ENCODE measurements at places on chromosomes 4 and X.

GRCh38 chr4:169931964-169932363 lies 94.2 kb downstream of the MFAP3L start:
- no peak for DNase-seq

- no peak for DNase-seq
These were observed 27.0 kb downstream of the SLC10A6 start for GRCh38 chr4:86822136-86822535.

GRCh38 chr4:17204908-17205307 lies 306.5 kb upstream of the LDB2 start:
- no peak for DNase-seq

- DNase-seq = no peak
These were observed 9.5 kb upstream of the GUCY1A1 start for GRCh38 chr4:155657169-155657568.

- DNase-seq = no peak
These were observed 128.0 kb downstream of the ANAPC4 start for GRCh38 chr4:25504932-25505636.

DNA sequence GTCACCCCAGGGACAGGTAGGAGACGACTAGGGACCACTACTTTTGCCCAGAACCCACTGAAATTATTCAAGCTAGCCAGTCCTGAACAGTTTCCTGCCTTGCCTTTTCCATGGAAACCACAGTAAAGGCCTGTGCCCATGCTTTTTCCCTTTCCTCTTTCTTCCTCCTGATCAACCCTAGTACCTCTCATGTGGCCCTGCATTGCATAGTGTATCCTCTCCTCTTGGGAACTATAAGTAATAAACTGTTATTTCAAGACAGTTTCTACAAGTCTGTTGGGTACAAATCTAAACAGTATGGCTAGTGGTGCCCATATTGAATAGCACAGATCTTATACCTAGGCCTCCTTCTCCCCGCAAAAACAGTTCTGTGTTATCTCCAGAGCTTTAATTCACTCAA lies 14.5 kb downstream of the CISD2 start:
- DNase-seq = no peak

DNA sequence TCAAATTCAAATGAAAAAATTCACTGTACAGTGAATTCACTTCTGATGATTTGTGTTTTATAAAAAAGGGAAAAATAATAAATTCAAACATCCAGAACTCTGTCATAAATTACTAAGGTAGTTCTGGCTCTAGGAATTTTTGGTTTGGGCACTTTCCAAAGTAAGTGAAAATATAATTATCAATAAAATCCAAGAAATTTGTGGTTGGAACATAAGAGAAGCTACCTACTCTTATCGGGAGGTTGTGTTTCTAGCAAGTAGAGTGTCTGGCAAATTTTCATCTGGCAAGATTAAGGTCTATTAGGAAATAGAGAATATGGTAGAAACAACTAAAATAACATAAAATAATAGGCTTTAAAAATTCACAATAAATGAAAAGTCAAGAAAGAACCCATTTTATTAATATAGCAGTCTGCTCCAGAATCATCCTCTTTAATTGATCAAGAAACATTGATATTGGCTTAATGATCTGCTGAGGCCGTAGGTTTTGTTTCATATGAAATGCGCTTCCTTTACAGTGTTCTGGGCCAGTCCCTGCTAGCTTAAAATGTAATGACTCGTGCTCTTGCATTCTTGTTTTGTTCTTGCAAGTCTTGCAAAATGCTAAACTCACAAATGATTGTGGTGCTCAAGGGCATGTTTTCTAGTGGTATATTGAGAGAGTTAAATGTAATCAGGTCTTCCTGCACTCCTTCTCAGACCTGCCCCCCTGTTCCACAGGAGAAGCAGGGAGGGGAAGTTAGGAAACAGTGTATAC lies 331.4 kb downstream of the RAPGEF2 start:
- no peak for DNase-seq

GRCh38 chr4:94339779-94340178 lies 2.9 kb downstream of the HPGDS start:
- no peak for DNase-seq

- DNase-seq = no peak
These were observed 89.9 kb upstream of the PAK3 start for GRCh38 chrX:111006116-111006515.

GRCh38 chrX:49282647-49283011 lies 13.0 kb downstream of the PPP1R3F start:
- no peak for DNase-seq

- DNase-seq = no peak
These were observed 319.3 kb upstream of the GRID2 start for GRCh38 chr4:91984466-91984865.

DNA sequence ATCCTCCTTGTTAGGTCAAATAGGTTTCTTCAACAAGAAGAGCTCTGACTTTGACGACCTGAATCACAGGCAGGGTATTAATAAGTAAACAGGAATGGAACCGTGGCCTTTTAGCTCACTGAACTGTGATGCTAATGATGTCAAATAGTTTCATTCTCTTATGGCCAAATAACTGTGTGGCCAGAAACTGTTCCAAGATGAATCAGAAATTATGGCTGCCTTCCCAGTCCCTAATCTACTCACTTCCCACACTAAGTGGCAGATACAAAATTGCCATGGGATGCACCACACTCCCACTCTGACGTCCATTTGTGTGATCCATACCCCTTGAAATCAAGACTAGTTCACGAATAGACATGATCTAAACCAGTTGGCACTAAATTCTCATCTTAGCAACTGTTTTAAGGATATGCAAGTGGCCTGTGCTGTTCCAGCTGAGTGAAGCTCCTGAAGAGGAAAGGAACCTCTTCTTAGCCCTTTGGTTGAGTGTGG lies 455.4 kb downstream of the IL15 start:
- DNase-seq = no peak

GRCh38 chr4:78417603-78418002 lies 134.0 kb upstream of the ANXA3 start:
- no peak for DNase-seq

DNA sequence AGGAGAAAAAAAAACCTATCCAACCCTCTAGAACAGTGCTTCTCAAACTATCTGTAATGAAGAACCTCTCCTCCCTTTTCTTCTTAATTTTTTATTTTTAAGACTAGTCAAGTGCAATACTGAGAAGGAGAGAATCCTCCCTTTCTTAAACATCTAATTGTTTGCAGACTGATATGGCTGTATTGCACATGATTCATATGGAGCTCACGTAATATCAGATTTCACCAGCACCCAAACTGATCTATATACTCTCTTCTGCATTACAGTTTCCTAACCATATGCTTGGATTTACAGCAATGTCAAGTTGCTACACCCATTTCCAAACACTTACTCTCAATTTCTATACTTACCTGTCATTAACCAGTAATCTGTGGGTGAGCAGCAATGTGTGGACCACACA lies 9.5 kb downstream of the PRMT9 start:
- no peak for DNase-seq

GRCh38 chrX:14491689-14492088 lies 37.6 kb upstream of the GLRA2 start:
- no peak for DNase-seq

DNA sequence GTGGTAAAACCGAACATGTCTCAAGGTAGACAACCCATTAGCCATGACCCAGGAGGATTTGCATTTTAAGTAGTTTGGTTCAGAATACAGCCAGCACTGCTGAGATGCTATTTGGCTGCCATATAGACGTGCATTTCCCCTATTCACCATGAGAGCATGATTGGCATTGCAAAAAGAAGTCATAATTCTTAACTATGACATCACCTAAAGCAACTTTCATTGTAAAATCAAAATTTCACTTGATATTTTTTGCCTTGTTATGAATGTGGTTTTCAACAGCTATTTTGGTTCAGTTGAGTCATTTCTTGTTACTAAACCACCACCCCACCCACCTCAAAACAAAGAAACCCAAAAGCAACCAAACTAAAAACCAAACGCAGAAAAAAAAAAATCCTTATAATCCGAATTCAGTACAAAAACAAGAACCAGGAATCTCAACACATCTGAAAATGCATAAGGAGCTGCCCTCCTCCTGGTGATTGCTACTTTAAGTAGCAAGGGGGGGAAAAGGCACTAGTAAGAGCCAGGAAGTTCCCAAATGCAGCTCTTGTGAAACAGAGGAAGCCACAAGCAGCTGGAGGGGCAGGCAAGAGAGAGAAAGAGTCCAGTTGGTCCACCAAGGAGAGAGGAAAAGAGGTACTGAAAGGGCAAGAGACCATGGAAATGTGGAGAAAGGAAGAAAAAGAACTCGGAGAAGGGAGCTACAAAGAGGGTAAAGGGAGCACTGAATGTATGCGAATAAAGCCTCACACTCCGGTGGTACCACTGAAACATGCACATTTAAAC lies 3.1 kb downstream of the SLITRK4 start:
- DNase-seq = no peak

GRCh38 chrX:113001836-113002235 lies 161.2 kb upstream of the AMOT start:
- DNase-seq = no peak

GRCh38 chr4:26131711-26132110 lies 189.1 kb upstream of the RBPJ start:
- no peak for DNase-seq

DNA sequence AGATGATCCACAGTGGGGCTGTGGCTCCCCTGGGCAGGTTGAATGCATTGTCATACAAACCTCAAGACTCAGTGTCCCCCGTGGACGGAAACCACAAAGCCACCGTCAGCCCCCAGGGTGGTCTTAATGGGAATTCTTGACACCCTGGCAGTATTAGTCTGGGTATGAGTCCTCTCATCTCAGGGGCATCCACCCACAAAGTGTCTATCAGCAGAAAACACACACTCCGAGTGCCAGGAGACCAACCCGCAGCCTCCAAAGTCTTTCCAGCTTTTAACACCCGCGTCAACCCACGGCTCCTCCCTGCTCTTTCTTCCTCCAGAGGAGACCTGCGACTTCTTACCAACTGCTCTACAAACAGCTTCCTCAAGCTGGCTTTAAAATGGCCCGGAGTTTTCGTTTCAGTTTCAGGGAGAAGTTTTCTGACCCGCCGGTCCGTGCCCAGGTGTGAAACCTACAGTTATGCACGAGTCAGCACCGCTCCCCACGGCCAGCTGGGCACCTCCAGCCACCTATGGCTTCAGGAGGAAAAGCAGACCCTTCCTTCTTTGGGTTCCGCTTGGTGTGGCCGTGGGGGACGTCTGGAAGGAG lies 14.4 kb upstream of the ASMTL start:
- DNase-seq = no peak

DNA sequence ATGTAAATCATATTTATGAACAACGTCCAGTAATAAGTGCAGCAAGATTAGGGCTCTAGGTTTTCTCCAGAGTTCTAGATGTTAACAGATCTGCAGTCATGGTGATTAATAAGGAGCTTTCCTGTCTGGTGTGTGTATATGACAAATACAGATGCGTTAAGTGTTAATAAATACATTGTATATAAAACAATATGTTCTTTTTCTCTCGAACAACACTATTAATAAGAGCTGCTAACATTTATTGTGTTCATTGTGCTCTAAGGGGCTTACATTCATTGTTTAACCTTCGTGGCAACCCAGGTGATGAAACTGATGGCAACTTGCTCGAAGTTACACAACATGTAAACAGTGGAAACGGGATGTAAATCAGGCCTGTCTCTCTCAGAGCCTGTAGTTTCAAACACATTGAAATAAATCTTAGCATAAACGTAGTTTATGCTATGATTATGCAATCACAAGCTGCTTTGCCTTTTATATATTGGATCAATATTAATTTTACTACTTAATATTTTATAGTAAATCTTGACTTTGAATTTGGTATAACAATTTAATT lies 547 bp upstream of the CLGN start:
- no peak for DNase-seq

- no peak for DNase-seq
These were observed 76.5 kb upstream of the DUSP21 start for GRCh38 chrX:44767308-44767707.

- DNase-seq = no peak
These were observed 21.9 kb downstream of the STK26 start for GRCh38 chrX:132044953-132045352.

DNA sequence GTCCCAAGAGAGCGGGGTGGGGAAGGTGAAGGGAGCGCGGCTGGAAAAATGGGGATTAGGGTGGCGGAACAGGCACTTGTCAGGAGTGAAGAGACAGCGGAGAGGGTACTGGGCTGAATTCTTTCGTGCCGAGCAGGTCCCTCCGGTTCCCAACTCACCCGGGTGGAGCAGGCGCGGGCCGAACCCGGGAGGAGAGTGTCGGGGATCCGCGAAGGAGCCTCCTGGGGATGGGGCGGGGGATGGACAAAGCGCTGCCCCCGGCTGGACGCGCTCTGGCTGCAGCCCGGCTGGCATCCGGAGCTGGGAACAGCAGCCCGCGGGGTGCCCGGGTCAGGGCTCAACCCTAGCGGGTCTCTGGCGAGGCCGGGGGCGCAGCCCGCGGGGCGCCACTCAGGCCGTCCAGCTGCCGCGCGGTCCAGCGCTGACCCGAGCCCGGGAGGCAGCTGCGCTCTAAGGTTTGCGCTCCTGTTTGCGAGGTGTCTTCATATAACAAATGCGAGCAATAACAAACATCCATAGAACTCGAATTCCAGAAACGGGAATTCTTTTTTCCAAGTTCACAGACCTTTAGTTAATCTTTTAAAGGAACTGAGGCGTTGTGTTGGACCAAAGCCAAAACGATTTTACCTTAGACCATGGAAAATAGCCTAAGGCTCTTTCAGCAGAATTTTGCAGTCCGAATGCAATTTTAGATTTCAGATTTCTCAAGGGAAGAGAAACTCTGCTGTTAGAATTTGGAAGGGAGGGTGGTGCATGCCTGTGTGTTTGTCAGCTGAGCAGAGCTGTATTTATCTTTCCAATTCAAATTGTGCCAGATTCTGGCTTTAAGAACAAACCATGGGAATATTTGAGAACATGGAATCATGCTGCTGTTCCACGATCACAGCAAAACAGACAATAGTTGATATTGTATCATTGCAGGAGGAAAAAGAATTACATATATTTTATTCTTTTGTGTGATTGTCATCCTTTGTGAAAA lies 744 bp downstream of the NPY5R start:
- DNase-seq = no peak

DNA sequence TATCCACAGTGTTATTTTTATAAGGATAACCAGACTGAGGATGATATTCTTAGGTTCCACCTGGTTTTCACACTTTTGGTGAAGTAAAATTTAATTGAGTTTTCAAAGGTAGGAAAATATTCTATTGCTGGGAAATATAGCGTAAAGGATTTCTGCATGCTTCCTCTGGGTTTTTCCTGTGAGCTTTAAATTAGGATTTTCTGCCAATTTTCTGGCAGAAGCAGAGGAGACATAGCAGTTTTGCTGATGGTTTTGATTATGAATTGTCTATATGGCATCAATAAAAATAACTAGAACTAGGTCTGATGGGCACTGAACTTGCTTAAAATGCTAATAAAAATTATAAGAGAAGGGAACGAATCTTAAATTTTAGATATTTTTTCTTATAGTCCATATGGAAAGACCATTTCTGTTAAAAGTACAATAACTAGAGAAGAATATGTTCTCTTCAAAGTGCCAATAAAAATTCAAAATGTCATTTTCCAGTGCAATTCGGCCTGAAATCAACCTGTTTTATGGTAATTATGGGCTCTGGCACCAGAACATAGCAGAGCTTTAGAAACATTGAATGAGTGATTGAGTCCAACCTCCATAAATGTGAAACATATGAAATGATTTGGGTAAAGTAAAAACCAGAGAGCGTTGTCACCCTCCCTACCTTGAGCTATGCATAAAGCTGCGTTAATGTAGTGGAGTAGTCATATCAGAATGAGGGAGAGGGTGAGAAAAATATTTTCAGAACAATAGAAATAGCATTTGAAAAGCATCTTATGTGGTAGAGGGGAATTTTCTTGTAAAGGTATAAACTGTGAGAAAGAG lies 279.7 kb downstream of the SPRY1 start:
- DNase-seq = no peak

GRCh38 chr4:122150931-122151330 lies 1.2 kb upstream of the BLTP1 start:
- no peak for DNase-seq

GRCh38 chrX:153800746-153801145 lies 6.3 kb downstream of the SSR4 start:
- no peak for DNase-seq
